ENCODE measurements at places on chromosomes 16 and 17. TPM values are rescaled to one million over a fixed set of nuclear protein-coding genes. Genes with fewer than 3 reads are reported as not detected.

The KRTAP4-16 gene
- not detected for polyA plus RNA-seq

The MAF gene
- polyA plus RNA-seq = 0.09 TPM

The MRM1 gene
- 11.1 TPM for polyA plus RNA-seq

The ALOX12 gene
- polyA plus RNA-seq = 0.09 TPM

The AKAP1 gene
- 19.4 TPM for polyA plus RNA-seq

The KRTAP3-2 gene
- polyA plus RNA-seq = not detected

The ZSCAN10 gene
- not detected for polyA plus RNA-seq

The SLC38A8 gene
- polyA plus RNA-seq = not detected

The ASPHD1 gene
- not detected for polyA plus RNA-seq

The ITPRIPL2 gene
- polyA plus RNA-seq = 0.20 TPM

The OTOA gene
- not detected for polyA plus RNA-seq

The HS3ST3B1 gene
- 9.2 TPM for polyA plus RNA-seq

The CCDC200 gene
- polyA plus RNA-seq = 0.69 TPM

The RNF222 gene
- not detected for polyA plus RNA-seq

The TBC1D26 gene
- polyA plus RNA-seq = not detected

The SCN4A gene
- polyA plus RNA-seq = not detected

The EXOC3L1 gene
- polyA plus RNA-seq = 0.20 TPM

The DPEP3 gene
- polyA plus RNA-seq = 0.50 TPM

The TMEM219 gene
- 157 TPM for polyA plus RNA-seq

The DNASE1 gene
- polyA plus RNA-seq = 15.4 TPM

The SDR42E2 gene
- 0.29 TPM for polyA plus RNA-seq

The DUS1L gene
- polyA plus RNA-seq = 92.1 TPM

The LAT gene
- polyA plus RNA-seq = 255 TPM

The SP6 gene
- polyA plus RNA-seq = not detected

The EFNB3 gene
- not detected for polyA plus RNA-seq

The TBX2 gene
- polyA plus RNA-seq = not detected

The KRT16 gene
- not detected for polyA plus RNA-seq

The NLRC5 gene
- polyA plus RNA-seq = 137 TPM

The TCAP gene
- polyA plus RNA-seq = 0.11 TPM

The UQCRC2 gene
- 176 TPM for polyA plus RNA-seq

The ZSWIM7 gene
- 69.3 TPM for polyA plus RNA-seq

The KRTAP1-1 gene
- polyA plus RNA-seq = not detected

The KRTAP17-1 gene
- polyA plus RNA-seq = not detected

The TEKT1 gene
- polyA plus RNA-seq = not detected
